Epithelial cell of prostate (primary cell): ENCODE measurements at places on chromosomes 12 and 14.

DNA sequence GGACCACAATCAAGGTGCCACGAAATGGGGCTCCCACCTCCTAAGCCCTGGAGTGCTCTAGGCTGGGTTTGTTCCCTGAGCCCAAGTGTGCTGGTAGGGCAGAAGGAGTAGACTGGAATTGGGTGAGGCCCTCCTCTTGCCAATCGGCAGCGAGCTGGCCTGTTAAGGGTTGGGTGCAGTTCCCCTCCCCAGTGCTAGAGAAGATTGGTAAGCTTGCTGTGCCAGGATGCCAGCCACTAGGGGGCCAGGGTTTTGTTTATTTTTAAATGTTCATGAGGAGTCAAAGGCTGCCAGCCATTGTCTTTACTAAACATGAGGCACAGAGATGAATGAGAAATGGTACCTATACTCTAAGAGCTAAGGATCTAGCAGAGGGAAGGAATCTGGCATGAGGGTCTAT is 79.7 kb downstream of the SPTB start:
- DNase-seq, result no peak

- DNase-seq, result no peak
These were observed 325 bp downstream of the CRIP1 start for GRCh38 chr14:105486974-105487448.

- no peak for DNase-seq
These were observed 14.2 kb downstream of the VRTN start for GRCh38 chr14:74362361-74362915.

DNA sequence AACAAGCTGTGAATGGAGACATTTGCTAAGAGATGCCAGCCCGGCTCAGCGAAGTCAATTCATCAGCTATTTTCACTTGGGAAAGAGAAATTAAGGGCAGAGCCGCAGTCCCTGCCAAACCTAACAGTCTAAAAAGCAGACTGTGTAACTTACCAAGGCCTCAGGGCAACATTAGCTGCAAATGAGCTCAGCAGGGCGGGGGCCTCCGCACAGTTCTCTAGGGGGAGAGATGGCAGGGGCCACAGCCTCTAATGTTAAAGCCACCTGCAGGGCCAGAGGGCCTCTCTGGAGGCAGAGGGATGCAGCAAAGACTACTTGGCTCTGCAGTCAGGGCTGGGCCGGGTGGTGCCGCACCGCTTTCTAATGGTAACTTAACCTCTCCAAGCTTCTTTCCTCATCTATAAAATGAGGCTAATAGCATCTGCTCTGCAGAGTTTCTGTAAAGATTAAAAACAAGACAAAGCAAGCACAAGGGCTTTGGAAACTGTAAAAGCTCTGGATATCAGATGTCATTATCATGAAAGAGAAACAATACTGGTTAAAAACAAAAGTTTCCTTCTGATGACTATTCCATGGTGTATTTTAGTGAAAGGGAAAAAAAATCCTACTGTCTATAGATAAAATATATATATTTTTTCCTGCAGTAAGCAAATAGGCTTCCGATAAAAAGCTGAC is 13.4 kb upstream of the GPRC5A start:
- no peak for DNase-seq

DNA sequence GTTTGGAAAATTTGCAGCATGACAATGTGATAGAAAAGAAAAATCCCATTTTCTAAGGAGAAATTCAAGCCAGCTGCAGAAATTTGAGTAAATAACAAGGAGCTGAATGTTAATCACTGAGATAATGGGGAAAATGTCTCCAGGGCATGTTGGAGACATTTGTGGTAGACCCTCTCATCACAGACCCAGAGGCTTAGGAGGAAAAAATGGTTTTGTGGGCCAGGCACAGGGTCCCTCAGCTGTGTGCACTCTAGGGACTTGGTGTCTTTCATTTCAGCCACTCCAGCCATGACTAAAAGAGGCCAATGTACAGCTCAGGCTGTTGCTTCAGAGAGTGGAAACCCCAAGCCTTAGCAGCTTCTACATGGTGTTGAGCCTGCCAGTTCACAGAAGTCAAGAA is 111.4 kb upstream of the SYT10 start:
- no peak for DNase-seq

DNA sequence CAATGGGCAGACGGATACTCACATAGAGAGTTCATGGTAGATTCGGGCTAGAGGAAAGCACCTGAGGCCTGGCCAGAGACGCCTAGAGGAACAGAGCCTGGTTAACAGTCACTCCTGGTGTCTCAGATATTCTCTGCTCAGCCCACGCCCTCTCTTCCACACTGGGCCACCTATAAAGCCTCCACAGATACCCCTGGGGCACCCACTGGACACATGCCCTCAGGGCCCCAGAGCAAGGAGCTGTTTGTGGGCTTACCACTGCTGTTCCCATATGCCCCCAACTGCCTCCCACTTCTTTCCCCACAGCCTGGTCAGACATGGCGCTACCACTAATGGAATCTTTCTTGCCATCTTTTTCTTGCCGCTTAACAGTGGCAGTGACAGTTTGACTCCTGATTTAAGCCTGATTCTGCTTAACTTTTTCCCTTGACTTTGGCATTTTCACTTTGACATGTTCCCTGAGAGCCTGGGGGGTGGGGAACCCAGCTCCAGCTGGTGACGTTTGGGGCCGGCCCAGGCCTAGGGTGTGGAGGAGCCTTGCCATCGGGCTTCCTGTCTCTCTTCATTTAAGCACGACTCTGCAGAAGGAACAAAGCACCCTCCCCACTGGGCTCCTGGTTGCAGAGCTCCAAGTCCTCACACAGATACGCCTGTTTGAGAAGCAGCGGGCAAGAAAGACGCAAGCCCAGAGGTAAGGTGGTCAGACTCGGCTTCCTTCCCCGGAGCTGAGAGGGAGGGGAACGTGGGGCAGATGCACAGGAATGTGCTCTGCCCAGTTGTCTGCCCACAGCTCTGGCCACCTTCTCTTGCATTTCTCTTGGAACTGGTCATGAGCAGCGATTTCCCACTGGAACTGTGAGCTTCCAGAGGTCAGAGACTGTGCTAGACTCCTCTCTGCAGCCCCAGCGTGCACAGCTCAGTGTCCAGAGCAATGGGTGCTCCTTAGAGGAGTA is at the start of gene CD4:
Gene CD4, plus strand, starts transcription at position 557 of the 953 bp plus-strand sequence. CDS start 10,611 bp downstream, outside the sequence.
- no peak for DNase-seq
